ENCODE measurements at places on chromosomes 13 and 19. TPM values are rescaled to one million over a fixed set of nuclear protein-coding genes. Genes with fewer than 3 reads are reported as not detected.

DNA sequence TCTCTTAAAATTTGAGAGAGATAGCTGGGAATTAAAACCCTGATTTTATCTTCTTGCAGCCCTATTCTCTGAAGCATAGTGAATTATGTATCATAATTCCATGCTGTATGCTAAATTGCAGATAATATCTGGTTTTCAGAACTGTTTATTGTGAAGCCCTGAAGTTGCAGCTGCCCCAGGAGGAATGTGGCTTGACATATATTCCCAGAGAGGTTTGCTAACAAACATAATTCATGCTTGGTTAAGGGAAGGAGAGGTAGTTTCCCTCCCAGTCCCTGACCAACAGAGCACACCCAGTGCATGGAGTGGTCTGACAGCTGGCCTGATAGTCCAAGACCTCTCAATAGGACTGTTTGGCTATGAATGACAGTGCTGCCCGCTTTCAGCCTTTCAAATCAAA is 500.6 kb upstream of the MIR17HG start:
- no peaks in the 10 kb centered on the region for H3K27me3 ChIP-seq
- H3K4me1 ChIP-seq, result no peaks in the 10 kb centered on the region
- H3K4me3 ChIP-seq, result no peak overlapping the region

GRCh38 chr19:19743176-19743575 is 10.3 kb upstream of the ZNF14 start:
- no peaks in the 10 kb centered on the region for H3K4me1 ChIP-seq
- no peak overlapping the region for H3K4me3 ChIP-seq
- no peaks in the 10 kb centered on the region for H3K36me3 ChIP-seq
- H3K27ac ChIP-seq, result no peak overlapping the region
- peak; percentile 51 for DNase-seq
- H3K27me3 ChIP-seq, result no peaks in the 10 kb centered on the region

The CNFN gene
- polyA plus RNA-seq, result 0.51 TPM

GRCh38 chr13:112971288-112971643 is 2.3 kb downstream of the MCF2L start:
- H3K36me3 ChIP-seq, result no peaks in the 10 kb centered on the region
- H3K27me3 ChIP-seq, result no peaks in the 10 kb centered on the region

The BRCA2 gene
- 0.38 TPM for polyA plus RNA-seq

The PSG7 gene
- not detected for polyA plus RNA-seq

The CIC gene
- 44.6 TPM for polyA plus RNA-seq

DNA sequence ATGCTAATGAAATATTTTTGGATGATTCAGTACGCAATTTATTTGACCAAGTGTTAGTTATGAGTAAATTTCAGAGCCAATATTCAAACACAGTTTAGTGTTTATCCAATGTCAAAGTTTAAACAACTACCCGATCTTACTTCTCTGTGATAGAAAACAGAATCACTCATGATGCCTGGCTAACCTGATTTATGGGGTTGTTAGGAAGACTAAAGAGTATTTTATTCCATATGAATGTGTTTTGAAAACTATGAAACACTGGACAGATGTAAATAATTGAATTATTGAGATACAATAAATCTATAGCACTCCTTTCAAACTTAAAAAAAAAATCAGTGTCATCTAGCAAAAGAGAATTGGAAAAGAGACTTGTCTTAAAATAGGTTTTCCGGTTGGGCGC is 1181.8 kb downstream of the EFNB2 start:
- no peaks in the 10 kb centered on the region for H3K4me1 ChIP-seq
- H3K36me3 ChIP-seq, result no peaks in the 10 kb centered on the region
- no peak overlapping the region for H3K27ac ChIP-seq
- no peak for DNase-seq
- no peak overlapping the region for H3K4me3 ChIP-seq
- H3K27me3 ChIP-seq, result no peaks in the 10 kb centered on the region

The F2RL3 gene
- polyA plus RNA-seq, result 0.13 TPM

- no peak overlapping the region for H3K4me3 ChIP-seq
- DNase-seq, result no peak
- H3K27ac ChIP-seq, result no peak overlapping the region
- no peaks in the 10 kb centered on the region for H3K36me3 ChIP-seq
These were observed 5.5 kb upstream of the FSTL3 start for GRCh38 chr19:670609-671075.

DNA sequence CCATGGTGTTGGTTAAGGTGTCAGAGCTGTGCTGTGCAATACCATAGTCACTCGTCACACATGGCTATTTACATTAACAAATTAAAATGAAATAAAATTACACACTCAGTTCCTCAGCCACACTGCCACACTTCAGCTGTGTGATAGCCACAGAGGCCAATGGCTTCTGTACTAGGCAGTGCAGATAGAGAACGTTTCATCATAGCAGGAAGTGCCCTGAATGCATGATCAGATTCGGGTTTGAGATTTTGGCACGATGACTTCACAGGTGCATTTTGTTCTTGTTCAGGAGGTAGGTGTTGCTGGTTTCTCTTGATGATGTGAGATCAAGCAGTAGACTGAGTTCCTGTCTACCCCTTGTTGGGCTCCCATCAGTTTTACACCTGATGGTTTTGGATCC is 6.5 kb downstream of the ARMC6 start:
- no peaks in the 10 kb centered on the region for H3K27me3 ChIP-seq
- no peaks in the 10 kb centered on the region for H3K36me3 ChIP-seq
- DNase-seq, result no peak
- H3K4me1 ChIP-seq, result no peaks in the 10 kb centered on the region
- H3K27ac ChIP-seq, result no peak overlapping the region

The CYTH2 gene
- 32.7 TPM for polyA plus RNA-seq

The TEX26 gene
- not detected for polyA plus RNA-seq

The CCDC194 gene
- not detected for polyA plus RNA-seq

The PLA2G4C gene
- polyA plus RNA-seq, result 45.8 TPM

DNA sequence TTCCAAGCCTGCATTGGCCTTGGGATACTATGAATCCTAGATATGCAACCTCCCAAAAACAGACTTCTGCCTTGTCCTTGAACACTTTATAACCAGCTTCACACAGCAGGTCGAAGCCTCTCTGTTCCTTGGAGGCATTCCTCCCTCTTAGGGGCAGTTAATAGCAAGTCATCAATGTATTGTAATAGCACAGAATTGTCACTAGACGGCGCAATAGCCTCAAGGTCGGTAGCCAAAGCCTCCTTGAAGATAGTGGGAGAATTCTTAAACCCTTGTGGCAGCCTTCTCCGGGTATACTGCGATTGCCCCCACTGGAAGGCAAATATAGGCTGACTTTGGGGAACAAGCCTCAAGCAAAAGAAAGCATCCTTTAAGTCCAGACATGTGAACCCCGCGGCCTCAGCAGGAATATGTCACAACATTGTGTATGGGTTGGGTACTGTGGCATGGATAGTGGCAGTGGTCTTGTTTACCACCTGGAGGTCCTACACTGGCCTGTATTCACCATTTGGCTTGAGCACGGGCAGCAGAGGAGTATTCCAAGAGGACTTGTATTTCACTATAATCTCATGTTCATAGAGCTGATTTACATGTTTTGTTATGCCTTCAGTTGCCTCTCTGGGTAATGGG is 61.1 kb downstream of the ZNF431 start:
- no peak overlapping the region for H3K27ac ChIP-seq
- no peaks in the 10 kb centered on the region for H3K4me1 ChIP-seq
- H3K27me3 ChIP-seq, result no peaks in the 10 kb centered on the region
- no peak for DNase-seq

The ZNF296 gene
- polyA plus RNA-seq, result 1.1 TPM
